ENCODE measurements at places on chromosomes 5 and 9.
A peak's percentile ranks its signal among the peaks of the same experiment; 100 is the strongest.

- DNase-seq = no peak
These were observed 242.6 kb upstream of the PAPPA start for GRCh38 chr9:115910959-115911358.

DNA sequence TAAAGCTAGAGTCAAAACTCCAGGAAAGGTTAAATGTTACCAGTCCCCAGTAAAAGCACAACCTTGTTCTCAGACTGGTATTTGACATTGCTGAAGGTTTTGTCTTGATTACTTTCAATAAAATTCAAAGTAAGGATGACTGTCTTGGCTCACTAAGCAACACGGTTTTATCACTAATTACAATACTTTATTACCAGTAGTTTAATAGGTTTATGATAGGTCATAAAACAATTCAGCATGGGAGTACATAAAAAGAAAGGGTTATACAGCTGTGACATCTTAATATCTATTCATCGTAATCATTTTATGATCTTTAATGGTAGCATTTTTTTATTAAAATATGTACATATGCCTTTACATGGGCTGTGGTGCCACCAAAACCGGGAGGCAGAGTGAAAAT is 370.7 kb upstream of the IRX2 start:
- DNase-seq = no peak

- DNase-seq = no peak
These were observed 85.4 kb upstream of the IL7R start for GRCh38 chr5:35771300-35771699.

- DNase-seq = no peak
These were observed 1.1 kb upstream of the ARSI start for GRCh38 chr5:150303660-150304386.

DNA sequence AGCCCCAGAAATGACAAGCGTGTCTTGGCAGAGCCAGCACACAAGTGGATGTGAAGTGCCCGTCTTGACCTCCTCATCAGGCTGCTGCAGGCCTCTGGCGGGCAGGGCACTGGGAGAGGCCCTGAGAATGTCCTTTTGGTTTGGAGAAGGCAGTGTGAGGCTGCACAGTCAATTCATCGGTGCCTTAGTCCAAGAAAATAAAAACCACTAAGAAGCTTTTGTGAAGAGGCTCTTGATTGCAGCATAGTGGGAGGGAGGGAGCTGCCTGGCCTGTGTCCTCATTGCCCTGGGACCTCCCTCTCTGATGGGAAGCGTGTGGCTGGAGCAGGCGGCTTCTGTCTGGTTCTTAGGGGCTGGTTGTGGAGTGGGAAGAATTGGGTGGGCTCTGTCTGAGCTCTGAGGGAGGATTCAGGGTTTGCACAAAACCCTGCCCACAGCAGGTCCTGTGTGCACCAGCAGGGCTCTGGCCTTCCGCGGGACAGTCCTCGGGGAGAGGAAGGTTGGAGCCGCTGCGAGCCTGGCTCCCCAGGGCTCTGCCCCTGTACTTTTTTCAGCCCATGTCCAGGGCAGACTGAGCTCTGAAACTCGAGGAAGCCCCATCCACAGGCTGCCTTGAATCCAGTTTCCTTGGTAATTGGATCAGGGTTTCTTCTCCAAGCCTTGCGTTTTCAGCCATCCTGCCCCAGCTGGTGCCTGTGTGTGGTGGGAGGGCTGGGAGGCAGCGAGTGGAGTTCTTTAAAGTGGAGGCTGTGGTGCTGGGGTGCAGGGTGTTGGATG is 1.1 kb downstream of the HRCT1 start:
- peak; percentile 32 for DNase-seq

GRCh38 chr9:37382161-37382981 is 40.1 kb upstream of the GRHPR start:
- no peak for DNase-seq

DNA sequence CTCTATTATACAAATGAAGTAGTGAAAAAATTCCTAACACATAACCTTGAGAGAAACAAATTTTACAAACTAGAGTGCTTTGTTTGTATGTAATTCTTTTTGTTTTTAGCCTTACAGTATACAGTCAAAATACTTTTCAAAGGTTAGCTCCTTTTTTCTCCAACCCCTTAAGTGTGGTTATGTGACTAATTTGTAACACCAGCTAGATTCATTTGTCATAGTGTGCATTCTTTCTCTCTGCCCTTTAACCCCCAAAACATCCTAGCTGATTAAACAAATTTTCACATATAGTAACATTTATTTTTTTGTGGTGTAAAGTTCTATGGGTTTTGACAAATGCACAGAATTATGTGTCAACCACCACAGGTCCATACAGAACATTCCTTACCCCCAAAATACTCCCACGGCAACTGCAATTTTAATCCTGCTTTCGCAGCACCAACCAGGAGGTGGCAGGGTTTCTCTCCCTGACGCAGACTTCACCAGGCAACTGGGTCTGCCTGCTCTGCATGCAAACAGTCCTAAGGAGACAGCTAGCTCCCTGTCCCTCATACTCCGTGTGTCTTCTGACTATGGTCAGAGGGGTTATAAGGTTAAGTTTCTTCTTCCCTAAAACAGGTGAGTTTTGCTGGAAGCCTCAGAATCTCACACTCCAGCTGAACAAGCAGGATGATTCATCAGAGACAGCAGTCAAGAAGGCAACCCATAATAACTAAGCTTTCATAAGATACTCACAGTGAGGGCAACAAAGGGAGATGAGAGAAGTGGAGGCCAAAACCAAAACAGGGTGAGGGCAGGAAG is 44.5 kb upstream of the NR5A1 start:
- peak; percentile 87 for DNase-seq

DNA sequence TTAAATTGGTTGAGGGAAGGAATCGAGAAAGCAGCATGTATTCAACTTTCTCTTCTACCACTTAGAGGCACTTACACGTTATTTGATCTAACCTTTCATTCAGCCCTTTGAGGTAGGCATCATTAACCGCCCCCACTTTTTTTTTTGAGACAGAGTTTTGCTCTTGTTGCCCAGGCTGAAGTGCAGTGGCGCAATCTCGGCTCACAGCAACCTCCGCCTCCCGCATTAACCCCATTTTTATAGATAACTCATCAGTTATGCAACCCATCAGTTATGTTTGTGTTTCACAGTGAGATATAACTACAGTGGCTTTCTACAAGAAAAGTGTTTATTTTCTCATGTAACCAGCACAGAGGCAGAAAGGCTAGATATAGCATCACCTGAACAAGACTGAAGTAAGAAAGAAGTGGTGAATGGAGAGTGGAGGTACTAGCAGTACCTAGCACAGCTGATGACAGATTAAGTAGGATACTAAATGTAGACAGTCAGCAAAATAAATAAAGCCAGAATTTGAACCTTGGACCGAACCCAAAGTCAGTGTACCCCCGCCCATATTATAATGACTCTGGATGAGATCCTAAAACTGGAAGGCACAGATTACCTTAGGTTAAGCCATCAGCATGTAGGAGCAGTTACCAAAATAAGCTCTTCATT is 91.2 kb downstream of the PJA2 start:
- no peak for DNase-seq

DNA sequence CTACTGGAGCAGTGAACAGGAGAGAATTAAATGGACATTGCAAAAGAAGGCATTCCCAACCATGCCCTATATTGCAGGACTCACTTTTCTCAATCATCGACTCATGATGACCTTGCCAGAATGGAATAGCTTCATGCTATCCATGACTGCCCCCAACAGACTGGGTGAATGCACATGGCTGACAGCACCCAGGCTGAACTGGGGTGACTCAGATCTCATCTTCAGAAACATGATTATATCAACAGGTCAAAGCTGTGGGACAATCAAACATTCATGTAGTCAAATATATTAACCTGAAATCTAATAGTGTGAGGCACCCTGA is 34.7 kb upstream of the MIER3 start:
- peak; percentile 65 for DNase-seq

GRCh38 chr5:118616281-118616680 is 372.1 kb downstream of the DTWD2 start:
- DNase-seq = no peak

DNA sequence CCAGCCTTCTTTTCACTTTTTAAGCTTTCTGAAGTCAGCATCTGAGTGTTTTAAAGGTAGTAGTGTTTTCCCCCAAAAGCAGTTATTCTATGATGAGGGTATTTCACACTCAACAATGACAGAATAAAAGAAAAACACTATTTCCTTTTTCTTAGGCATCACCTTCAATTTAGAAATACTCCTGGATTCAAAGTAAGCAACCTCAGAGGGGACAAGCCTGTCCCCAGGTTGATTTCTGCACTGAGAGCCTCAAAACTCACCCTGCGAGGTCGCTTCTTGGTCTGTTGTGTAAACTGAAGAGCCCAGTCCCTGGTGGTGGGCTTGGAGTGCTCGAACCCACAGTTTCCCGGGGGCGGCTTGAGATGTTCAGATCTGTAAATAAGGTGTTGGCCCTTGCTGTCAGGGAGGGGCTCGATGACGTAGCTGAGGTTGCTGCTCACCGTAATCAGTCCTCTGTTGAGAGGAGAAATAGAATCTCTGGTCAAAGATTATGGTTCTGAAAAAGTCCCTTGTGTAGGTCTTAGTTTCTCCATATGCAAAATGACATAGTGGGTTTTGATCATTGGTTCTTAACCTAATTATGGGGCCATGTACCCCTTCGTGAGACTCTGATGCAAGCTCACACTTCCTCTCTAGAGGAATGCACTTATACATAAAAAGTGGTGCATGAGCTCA is 55.9 kb downstream of the ADAM19 start:
- no peak for DNase-seq

- DNase-seq = peak; percentile 71
These were observed 30.7 kb downstream of the SPIN1 start for GRCh38 chr9:88418715-88419540.

DNA sequence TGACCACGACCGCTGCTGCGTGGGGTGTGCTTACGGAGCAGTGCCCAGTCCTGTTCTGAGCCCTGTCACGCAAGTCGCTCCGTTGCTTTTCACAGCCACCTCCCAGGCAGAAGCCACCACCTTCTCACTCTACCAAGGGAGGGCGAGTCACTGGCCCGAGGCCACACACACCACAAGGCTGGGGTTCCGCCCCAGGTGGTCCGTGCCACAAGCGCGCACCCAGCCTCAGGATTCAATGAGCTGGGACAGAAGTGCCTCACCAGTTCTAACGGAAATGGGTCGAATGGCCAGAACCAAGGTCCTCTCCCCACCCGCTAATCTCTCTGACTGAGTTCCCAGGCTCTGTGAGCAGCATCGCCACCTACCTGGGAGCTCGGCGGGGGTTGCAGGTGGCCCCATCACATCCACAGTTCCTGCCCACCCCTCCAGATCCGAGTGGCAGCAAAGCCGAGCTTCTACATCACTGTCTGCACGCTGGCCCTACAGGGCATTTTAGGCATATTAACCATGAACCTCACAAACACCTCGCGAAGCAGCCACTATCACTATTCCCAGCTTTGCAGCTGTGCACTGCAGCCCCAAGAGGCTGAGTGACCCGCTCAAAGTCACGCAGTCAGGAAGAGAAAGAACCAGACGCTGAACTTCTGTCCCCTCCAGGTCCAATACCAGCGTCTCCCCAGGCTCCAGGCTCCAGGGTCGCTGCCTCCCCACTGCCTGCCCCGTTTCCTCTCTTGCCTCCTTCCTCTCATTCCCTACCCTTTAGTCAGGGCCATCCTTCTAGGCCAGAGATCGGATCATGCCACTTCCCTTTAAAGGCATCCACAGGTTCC is 92.1 kb upstream of the PHYKPL start:
- DNase-seq = no peak

- DNase-seq = no peak
These were observed 3.9 kb downstream of the GCNT4 start for GRCh38 chr5:75048457-75048953.

DNA sequence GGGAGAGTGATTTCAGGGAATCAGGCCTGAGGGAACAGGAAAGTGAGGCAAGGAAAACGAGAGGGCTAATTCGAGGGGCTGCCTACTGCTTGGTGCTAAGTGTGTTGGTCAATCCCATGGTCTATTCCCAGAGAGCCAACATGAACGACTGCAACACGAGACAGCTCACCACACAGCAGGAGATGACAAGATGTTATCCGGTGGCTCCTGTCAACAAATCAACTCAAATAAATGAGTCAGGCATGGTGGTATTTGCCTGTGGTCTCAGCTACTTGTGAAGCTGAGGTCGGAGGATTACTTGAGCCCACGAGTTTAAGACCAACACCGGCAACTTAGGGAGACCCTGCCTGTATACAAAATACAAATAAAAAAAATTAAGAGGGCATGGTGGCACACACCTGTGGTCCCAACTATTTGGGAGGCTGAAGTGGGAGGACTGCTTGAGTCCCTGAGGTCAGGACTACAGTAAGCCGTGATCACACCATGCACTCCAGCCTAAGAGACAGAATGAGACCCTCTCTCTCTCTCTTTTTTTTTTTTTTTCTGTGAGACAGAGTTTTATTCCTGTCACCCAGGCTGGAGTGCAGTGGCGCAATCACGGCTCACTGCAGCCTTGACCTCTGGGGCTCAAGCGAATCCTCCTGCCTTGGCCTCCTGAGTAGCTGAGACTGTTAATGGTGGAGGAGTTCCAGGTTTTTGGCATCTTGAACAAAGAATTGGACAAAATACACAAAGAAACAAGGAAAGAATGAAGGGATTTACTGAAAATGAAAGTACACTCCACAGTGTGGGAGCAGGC is 9.0 kb upstream of the FAF2 start:
- peak; percentile 81 for DNase-seq

- DNase-seq = no peak
These were observed 30.7 kb upstream of the SMC5 start for GRCh38 chr9:70228118-70228517.

DNA sequence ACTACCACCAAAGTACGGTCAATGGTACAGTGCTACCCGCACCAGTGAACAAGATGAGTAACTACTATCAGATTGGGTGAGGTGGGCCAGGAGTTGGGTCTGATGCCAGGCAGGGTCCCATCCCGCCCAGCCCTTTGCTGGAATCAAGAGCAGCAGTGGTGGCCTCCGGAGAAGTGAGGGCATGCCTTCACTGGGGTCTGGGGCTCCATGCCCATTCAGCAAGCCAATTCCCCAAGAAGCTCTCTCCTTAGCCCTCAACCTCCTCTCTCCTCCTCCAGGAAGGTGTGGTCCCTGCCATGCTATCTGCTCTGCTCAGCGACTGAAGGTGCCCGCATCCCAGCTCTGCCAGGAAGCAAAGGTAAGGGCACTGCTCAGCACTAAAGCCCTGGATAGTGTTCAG is 62.7 kb upstream of the CPLX2 start:
- no peak for DNase-seq

- DNase-seq = no peak
These were observed 12.9 kb downstream of the WWC1 start for GRCh38 chr5:168304349-168304748.

DNA sequence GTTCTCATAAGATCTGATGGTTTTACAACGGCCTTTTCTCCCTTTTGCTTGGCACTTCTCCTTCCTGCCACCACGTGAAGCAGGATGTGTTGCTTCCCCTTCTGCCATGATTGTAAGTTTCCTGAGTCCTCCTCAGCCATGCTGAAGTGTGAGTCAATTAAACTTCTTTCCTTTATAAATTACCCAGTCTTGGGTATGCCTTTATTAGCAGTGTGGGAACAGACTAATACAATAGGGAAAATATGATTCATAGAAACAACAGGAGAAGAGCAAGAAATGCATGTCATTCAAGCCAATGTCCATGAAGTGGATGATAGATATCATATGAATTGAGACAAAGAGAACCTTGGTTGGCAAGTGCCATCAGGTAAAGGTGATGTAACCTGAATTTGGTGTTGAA is 128.3 kb upstream of the HAPLN1 start:
- DNase-seq = no peak

GRCh38 chr5:150009671-150010387 is 9.3 kb downstream of the HMGXB3 start:
- no peak for DNase-seq
